ENCODE measurements at places on chromosomes 12 and 14.

DNA sequence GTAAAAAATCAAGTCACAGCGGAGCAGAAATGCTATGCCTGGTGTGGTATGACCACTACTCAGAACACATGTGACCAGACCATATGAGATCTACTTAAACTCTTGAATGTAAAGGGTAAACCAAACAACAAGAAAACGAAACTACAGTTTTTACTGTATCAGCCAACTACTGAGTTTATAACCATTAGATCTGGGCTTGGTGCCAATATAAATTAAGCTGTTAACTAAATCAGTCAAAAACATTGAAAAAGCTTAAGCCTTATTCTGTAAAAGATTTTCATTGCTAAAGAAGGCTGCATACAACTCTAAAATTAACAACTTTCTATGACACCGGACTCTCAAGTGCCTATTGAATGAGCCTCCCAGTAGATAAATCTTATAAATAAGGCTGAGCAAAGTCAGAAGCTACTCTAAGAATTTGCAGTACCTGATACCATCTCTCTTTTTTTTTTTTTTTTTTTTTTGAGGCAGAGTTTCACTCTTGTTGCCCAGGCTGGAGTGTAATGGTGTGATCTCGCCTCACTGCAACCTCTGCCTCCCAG, 35.4 kb downstream of the SPTLC2 start:
- DNase-seq = peak; percentile 70

- peak; percentile 42 for DNase-seq
These were observed 34.2 kb upstream of the RNASE1 start for GRCh38 chr14:20836668-20837338.

GRCh38 chr12:45880533-45880932, 109.8 kb downstream of the SCAF11 start:
- no peak for DNase-seq

GRCh38 chr12:19480459-19480858, 41.2 kb downstream of the AEBP2 start:
- no peak for DNase-seq

GRCh38 chr12:120965534-120966091, 12.7 kb upstream of the HNF1A start:
- DNase-seq = no peak

- no peak for DNase-seq
These were observed 44.5 kb upstream of the PTPRR start for GRCh38 chr12:70964867-70965510.

- DNase-seq = peak; percentile 88
These were observed 16.6 kb downstream of the TAMALIN start for GRCh38 chr12:52023182-52023975.

GRCh38 chr12:114408886-114409851, 3.2 kb upstream of the TBX5 start:
- peak; percentile 3 for DNase-seq

- DNase-seq = no peak
These were observed 73.2 kb upstream of the EGLN3 start for GRCh38 chr14:34023824-34024767.

DNA sequence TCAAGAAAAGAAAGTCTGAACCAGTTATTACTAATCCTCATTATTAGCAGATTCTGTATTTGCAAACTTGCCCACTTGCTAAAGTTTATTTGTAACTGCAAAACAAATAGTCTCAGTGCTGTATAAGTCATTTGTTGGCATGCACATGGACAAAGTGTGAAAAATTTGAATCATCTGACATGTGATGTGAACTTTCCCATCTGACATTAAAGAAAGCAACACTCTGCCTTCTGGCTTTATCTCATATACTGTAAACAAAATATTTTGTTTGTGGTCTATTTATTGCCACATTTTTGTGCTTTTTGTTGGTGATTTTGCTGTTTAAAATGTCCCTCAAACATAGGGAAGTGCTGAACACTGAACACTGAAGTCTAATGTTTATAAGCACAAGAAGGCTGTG, 513.8 kb downstream of the RPL10L start:
- DNase-seq = no peak

- peak; percentile 28 for DNase-seq
These were observed 10.1 kb upstream of the GRIP1 start for GRCh38 chr12:66688846-66689439.

DNA sequence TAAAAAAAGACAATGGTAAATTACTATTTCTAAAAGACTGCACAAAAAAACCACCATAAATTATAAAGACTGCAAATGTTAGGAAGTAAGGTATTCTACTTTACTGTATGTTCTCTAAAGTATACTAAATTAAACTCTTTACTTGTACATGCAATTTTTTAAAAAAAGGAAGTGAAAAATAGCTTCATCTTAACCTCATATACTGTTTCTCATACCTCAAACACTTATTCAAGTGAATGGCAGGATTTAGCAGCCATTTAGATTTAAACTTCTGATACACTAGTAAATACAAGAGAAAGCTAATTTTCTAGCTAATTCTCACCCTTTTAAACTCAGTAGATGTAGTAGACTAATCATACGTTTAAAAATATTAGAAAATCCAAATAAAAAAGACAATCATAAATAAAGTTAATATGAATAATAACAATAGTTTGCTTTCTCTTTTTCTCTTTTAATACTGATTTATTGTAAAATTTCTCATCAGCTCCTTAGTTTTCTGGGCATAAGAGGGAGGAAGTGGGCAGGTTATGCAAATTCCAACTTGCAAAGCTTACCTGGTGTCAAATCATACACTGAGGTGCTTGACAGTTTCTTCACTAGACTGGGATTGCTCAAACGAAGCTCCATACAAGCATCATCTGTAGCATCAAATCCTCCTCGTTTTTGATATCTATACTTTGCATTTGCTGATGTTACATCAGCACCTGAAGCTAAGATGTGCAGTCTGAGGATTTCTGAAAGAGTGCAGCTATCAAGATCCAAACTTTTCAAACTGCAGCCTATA, 71.0 kb upstream of the CFL2 start:
- DNase-seq = no peak

- DNase-seq = no peak
These were observed 110.4 kb downstream of the TMTC1 start for GRCh38 chr12:29673346-29673745.
